Activated T-helper 17 cell treated with anti-CD3 and anti-CD28 coated beads, Interleukin-2, amount 50 U/mL, for 72 hours (primary cell): ENCODE measurements at places on chromosomes 5 and 9. TPM values are rescaled to one million over a fixed set of nuclear protein-coding genes. Genes with fewer than 3 reads are reported as not detected.

DNA sequence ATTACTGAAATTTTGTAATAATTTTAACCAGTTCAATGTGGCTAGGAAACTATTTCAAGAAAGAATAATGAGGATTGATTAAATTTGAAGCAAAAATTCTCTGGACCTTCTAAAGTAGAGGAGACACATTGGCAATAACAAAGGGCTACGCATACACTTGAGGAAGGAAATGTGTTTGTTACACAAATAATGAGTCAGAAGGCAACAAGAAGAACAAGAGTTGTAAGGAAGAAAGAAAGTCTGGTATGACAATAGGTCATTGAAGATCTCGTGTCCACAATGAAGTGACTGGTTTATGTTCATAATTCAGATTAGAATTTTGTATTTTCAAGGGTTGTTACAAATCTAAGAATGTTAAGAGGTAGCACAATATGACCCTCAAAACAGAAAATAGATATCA is 25.8 kb downstream of the ST8SIA4 start:
- ATAC-seq, result peak; percentile 11

DNA sequence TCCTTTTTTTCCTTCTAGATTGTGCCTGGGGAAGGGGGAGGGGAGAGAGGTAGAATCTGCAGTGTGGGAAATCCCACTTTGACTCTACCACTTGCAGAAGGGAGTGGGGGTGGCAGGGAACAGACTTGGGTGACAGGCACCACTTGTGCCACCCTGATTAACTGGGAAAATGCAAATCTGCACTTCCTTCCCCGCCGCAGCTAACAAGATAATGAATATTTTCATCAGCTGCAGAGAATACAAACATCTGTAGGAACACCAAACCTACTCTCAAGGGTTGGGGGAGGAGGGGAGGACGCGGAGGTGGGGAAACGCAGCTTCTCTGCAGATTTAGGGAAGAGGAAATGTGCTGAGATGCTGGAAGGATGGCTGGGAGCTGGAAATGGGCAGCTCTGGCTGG is 73.5 kb downstream of the TRIM32 start:
- no peak for ATAC-seq

- ATAC-seq, result no peak
Measured at GRCh38 chr5:19751326-19751725, 236.7 kb downstream of the CDH18 start.

Gene DMGDH
- total RNA-seq, result 1.9 TPM

DNA sequence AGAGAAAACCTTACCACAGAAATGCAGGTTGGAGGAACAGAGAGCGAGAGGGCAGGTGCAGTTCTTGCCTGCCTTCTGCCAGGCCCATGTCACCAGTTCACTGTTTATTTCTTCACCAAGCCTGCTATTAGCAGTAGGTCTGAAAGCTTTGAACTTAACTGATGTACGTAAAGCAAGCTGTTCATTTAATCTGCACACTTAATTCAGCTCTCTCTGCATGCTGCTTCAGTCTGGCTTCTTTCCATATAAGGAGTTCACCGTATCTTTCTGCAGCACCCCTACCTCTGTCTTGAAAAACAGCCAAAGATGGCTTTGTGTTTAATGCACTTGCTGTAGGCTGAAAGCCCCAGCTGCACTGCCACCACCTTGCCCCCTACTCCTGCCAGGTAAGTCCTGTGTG is 205.1 kb downstream of the RAB3C start:
- no peak for ATAC-seq

DNA sequence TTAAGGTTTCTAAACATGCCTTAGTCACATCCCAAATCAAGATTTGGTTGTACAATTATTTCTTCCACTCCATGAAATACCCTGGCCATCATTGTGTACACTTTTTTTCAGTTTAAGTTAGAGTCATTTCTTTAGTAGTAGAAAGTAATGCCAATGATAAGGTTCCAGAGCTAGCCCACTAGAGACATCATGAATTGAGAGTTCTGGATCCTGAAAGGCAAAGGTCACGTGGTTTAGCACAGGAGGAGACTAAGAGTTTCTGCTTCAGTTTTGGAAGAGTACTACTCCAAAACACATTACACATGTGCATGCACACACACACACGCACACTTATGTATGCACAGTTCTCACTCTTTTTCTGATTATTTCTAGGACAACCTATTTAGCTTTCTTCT is 4.8 kb upstream of the SREK1 start:
- ATAC-seq, result no peak

GRCh38 chr9:18683851-18684250 is 209.9 kb downstream of the ADAMTSL1 start:
- ATAC-seq, result no peak

DNA sequence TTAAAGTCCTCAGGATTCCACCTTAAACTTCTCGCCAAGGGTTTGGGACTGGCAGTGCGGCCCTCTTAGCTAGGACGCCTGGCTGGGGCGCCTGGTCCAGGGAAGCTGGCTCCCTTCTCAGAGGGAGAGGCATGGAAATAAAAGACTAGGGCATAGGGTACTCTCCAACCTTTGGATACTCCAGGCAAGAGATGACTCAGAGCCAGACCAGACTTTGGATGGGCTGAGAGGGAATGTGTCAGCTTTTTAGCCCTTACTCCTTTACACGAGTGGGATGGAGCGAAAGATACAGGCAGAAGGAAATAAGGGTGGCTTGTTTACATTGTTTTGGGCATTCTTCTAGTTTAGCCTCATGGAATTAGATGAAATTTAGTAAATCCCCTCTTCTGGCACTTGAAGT is 48.2 kb downstream of the IL31RA start:
- no peak for ATAC-seq

Gene SPATA31E1
- total RNA-seq, result not detected

- no peak for ATAC-seq
Measured at GRCh38 chr5:56211298-56211865, 21.7 kb downstream of the ANKRD55 start.

- ATAC-seq, result no peak
Measured at GRCh38 chr5:114237766-114238165, 124.1 kb upstream of the KCNN2 start.

DNA sequence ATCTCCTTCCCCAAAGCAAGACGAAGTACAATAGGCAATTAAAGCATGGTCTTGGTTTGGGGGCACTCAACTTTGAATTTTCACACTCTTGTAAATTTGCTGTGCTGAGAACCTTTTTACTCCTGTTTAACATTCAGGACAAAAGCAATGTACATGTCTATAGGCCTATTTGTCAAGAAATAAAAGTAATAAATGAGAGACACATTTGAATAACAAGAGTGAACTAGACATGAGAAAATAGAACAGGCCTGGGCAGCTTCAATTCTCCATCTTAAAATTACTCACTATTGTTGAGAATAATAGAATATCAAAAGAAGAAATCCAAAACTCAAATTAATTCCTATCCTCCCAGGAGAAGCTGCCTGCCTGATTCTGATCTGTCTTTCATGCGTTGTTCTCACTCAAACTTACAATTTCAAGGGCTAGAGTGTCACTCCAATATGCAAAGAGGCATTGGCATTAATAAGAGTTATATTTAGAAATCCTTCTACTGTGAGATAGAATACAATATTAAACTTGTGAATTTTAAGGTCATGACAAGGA is 192.9 kb upstream of the CCNG1 start:
- ATAC-seq, result no peak

GRCh38 chr5:54469622-54470021 is 14.1 kb downstream of the HSPB3 start:
- no peak for ATAC-seq

Gene TPPP
- 1.4 TPM for total RNA-seq

Gene BNC2
- not detected for total RNA-seq

- ATAC-seq, result no peak
Measured at GRCh38 chr5:15717001-15717400, 217.0 kb downstream of the FBXL7 start.

- no peak for ATAC-seq
Measured at GRCh38 chr9:82903503-82903902, 159.4 kb downstream of the RASEF start.

Gene ACTBL2
- not detected for total RNA-seq

Gene INSL4
- total RNA-seq, result not detected

DNA sequence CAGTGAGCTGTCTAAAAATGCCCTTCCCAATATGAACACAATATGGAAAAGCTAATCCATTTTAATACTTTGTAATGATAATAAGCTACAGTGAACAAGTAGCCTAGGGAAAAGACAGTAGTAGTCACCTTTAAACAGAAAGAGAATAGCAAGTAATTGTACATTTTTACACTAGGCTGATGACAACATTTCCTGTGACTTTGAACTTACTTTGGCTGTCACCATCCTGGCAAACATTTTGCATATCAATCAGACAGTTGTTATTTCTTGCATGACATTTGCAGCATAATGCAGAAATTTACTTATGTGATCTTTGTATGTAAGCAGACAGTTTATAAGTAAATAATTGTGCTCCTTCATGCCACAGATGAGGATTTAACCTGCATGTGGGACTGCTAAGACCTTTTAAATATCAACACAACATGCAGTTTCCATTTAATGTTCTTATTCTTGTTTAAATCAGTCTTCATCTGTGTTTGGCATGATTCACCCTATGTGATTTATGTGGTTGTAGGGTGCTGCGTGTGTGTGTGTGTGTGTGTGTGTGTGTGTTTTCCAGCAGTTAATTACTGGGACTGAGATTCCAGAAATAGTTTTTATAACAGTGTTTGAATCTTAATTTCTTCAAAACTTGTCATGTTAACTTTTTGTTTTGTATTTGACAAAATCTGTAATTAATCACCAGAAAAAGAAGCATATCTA is 997.1 kb upstream of the ARRDC3 start:
- no peak for ATAC-seq

DNA sequence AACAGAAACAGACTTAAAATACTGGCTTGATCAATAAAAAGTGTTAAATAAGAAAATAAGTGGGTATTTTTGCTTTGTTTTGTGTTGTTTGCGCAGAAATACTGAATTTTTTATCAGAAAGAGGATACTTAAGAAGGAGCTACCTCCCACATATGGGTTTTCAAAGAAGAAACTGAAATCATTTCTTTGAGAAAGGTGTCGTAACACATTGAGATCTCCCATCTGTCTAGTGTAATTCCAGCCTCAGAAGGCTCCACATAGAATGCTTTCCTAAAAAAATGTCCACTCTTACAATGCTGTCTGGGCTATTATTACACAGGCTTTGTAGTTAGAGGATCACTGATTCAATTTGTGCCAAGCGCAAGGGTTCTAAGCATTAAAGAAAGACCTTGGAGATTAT is 226.2 kb downstream of the EPB41L4A start:
- ATAC-seq, result no peak

- no peak for ATAC-seq
Measured at GRCh38 chr9:131138676-131139075, 13.3 kb downstream of the NUP214 start.

- ATAC-seq, result no peak
Measured at GRCh38 chr5:145683431-145683830, 151.7 kb downstream of the PRELID2 start.

DNA sequence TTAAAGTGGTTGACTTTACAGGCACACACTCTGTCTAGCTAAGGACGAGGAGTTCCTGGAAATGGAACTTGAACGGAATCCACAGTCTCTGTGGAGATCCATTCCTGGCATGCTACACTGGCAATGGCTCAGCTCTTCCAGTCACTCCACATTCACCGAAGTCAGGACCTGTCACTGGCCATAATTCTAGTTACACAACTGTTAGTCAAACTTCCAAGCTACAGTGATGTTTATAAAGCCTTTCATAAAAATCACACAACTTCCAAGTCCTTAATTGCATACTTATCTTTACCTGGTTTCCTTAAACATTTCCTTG is 15.7 kb downstream of the CDC14B start:
- ATAC-seq, result no peak

- peak; percentile 88 for ATAC-seq
Measured at GRCh38 chr9:96150324-96151227, 151.4 kb downstream of the HSD17B3 start.

Gene OR1Q1
- total RNA-seq, result not detected

Gene RLN2
- total RNA-seq, result 2.9 TPM

DNA sequence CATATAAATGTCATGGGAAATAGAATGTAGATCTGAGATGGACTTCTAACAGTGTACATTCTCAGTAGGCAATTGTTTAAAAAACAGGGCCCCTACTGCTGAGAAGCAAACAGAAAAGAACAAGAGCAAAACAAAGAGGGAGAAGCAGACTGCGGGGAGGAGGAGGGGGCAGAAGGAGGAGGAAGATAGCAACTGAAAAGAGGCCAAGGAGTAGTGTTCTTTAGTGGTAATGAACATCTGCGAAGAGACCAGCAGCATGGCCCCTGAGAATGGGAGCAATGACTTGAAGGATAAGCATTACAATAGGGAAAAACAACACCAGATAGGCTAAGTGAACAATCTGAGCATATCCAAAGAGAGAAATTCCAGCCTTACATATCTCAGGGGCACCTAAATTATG is 36.8 kb downstream of the HAPLN1 start:
- no peak for ATAC-seq

Gene CRHBP
- 0.66 TPM for total RNA-seq

- ATAC-seq, result no peak
Measured at GRCh38 chr5:41924526-41924871, 582 bp upstream of the FBXO4 start.

Gene MELK
- 37.2 TPM for total RNA-seq

- no peak for ATAC-seq
Measured at GRCh38 chr5:110161162-110161561, 471.4 kb downstream of the MAN2A1 start.

DNA sequence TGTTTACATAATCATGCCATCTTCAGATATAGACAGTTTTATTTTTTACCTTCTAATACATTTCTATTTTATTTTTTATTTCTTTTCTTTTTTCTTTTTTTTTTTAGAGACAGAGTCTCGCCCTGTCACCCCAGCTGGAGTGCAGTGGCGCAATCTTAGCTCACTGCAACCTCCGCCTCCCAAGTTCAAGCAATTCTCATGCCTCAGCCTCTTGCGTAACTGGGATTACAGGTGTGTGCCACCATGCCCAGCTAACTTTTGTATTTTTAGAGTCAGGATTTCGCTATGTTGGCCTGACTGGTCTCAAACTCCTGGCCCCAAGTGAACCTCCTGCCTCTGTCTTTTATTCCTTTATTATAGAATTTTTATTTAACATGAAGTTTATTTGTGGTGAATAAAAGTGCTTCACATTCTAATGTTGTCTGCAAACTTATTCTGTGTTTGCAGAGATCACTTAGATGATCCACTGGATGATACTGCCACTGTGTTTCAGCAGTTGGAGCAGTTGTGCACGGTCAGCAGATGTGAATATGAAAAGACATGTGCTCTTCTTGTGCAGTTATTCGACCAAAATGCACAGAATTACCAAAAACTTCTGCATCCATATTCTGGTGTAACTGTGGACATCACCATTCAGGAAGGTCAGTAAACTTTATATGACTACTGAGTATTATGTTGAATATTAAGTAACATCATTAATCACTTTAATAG is 62.2 kb downstream of the RANBP17 start:
- ATAC-seq, result no peak

GRCh38 chr9:18688581-18689565 is 214.9 kb downstream of the ADAMTSL1 start:
- ATAC-seq, result no peak

GRCh38 chr9:110161940-110162339 is 46.0 kb downstream of the C9orf152 start:
- ATAC-seq, result peak; percentile 73

Gene PKD2L2
- total RNA-seq, result not detected

DNA sequence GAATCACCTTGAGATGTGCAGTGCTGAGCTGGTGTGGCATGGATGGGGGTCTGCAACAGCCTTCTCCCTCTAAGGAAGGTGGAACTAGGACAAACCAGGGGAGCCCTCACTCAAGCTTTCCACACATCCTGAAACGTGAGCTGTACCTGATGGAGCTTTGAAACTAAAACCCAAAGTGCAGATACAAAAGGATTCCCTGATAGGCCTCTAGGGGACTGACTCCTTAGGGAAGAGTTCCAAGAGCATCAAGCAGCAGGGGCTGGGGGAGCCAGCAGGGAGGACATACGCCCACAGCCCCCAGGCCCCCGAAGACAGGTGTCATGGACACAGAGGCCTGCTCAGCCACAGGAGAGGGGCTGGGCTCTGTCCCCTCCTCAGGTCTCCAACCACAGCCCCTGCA is 17.7 kb downstream of the ARHGEF37 start:
- ATAC-seq, result no peak
